ENCODE measurements at places on chromosomes 4 and X. TPM values are rescaled to one million over a fixed set of nuclear protein-coding genes. Genes with fewer than 3 reads are reported as not detected.

The NBDY gene
- total RNA-seq, result 47.9 TPM

DNA sequence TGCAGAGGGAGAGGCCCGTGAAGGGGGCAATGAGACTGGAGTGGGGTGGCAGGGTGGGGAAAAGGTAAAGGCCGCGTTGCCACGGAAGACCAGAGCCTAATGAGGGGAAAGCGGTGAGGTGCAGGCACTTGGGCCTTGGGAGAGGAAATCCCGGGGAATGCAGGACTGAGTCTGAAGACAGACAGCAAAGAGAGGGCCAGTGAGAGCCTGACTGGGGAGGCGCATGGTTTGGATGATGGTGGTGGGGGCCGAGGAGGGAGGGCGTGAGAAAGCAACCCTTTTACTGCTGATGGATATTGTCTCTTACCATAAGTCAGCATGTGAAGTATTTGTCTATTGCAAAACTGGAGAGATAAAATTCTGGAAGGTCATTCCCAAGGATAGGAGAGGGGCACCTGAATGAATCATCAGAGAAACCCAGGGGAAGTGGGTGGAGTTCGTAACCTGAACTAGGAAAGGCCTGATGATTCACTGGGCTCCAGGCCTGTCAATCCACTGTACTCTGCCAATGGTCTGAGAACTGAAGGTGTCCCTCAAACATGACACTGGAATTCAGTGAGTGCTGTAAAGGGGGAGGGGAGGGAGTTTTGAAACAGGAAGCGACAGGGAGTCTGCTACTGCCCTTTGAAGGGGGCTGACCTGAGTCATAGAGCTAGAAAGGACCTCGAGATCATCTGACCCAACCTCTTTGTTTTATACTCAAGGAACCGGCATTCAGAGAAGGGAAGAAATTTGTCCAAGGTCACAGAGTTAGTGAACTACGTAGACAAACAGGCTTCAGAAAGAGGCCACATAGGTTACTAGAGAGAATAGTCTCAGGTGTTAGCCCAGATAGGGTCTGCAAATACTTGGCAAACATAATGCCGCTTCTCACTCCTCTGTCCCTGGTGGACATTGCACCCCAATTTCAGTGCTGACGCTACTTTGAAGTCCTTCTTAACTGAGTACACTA, 52.2 kb downstream of the NALF2 start:
- no peak for DNase-seq

DNA sequence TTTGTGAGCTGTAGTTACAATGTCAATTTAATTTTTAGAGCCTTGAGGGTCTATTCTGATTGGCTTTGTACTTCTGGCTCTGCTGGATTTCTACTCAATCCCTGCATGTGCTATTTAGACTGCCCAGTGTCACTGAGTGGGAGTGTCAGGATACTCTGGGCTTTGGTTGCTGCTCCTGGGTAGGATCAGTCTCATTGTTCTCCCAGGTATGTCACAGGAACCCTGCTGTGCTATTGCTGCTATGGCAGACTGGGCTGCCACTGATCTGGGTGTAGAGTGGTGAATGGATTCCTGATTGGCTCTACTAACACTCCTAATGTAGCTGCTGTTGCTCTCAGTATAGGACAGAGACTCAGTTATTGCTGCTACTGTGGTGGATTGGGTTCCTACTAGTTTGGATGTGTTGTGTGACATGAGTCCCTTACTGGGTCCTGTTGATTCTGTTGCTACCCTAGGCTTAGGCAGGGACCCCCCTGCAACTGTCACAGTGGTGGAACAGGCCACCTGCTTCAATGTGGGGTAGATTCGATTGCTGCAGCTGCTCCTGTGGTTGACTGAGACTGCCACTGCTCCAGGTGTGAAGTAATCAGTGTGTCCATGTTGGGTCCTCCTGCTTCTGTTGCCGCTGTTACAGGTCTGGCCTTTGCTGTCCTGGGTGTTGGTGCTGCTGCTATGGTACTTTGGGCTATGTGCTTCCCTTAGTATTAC, 707.8 kb upstream of the AMOT start:
- no peak for DNase-seq

DNA sequence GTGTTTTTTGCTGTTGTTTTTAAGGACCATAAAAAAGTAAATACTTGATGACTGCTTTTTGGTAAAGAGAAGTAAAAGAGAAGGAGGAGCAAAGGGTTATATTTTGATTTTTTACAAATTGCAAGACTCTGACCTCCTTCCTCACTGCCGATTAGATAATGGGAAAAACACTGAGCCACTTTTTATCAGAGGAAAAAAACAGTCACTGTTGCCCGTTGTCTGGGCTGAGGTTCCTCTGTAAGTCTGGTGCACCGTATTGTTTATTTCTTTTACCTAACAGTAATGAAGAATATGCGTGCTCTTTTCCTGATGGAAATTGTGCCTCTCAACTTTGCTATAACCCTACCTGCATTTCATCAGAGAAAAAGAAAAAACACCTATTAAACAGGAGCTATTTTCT, 178.7 kb upstream of the EMCN start:
- no peak for DNase-seq

The EIF2S3 gene
- 475 TPM for total RNA-seq

GRCh38 chrX:112803060-112803459, 37.6 kb downstream of the AMOT start:
- DNase-seq, result no peak

DNA sequence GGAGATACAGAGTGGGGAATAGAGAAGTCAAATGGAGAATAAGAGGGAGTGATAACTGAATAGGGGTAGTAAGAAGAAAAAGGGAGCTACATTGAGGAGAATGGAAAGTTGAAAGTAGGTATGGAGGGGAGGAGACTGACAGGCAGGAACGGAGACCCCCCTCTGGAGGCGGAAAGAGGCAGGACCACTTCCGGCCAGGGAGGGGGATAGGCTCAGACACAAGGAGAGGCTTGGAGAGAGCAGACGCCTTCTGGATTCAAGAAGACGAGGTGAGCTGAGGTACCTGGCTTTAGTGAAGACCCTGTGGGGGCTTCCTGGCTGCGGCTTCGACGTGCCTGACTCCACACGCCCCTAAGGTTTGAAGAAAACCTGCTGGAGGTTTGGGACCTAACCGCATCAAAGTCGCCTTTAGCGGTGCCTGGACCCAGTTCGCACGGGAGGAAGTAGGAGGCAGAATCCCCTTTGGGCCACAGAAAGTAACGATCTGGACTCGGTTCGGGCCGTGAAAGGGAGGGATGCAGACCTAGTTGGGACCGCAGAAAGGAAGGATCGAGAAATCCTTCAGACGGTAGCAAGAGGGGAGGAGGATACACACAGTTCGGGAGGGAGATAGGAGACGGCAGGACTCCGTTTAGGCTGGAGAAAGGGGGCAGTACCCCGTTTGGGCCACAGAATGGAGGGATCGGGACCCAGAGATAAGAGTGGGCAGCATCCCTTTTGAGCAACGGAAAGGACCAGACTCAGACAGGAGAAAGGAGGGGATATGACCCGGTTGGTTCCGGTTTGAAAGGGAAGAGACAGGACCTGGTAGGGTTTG, at the start of gene TRO:
TSS of gene TRO (plus strand) at position 215 of the 817 bp plus-strand sequence. CDS start 1,423 bp downstream, outside the sequence.
- peak; percentile 53 for DNase-seq

- no peak for DNase-seq
Measured at GRCh38 chr4:4394644-4395043, 7.7 kb downstream of the NSG1 start.

DNA sequence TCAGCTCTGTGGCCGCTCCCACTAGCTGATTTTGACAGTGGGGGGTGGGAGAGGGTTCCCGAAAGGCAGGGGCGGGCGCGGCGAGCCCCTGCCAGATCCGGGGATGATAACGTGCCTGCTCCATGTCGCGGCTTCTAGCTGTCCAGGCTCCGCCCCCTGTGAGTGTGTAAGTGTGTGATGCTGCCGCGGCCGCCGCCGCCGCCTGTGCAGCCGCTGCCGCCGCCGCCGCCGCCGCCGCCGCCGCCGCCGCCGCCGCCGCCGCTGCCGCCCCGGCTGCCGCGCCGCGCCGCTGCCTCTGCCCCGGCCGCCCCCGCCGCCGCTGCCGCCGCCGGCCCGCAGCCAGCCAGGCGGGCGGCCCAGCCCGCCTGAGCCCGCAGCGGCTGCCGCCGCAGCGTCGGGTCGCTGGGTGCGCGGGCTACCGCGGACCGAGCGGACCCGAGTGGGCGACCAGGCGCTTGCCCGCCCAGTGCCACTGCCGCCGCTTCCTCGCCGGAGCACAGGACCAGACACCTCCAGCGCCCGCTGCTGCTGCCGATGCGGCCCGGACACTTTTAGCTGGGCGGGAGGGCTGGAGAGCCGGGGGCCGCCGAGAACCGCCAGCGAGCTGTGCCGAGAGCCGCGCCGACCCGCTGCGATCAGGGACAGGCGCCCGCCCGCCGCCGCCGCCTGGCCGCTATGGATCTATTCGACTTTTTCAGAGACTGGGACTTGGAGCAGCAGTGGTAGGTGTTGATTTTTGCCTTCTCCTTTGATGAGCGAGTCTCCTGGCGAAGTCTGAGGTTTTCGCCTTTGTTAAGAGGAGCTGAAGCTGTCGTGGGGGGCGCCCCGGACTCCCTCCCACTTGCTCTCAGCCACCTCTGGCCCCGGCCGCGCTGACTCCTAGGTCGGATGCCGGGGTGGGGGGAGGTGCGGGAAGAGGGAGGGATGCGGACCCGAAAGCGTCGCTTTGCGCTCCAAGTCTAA, at the start of gene AFF2:
TSS of gene AFF2 (plus strand) at position 195 of the 963 bp plus-strand sequence. CDS start at position 676, 481 bp downstream.
- DNase-seq, result no peak

The SPON2 gene
- total RNA-seq, result 56.4 TPM

The KLHL34 gene
- not detected for total RNA-seq

The FGA gene
- total RNA-seq, result not detected

DNA sequence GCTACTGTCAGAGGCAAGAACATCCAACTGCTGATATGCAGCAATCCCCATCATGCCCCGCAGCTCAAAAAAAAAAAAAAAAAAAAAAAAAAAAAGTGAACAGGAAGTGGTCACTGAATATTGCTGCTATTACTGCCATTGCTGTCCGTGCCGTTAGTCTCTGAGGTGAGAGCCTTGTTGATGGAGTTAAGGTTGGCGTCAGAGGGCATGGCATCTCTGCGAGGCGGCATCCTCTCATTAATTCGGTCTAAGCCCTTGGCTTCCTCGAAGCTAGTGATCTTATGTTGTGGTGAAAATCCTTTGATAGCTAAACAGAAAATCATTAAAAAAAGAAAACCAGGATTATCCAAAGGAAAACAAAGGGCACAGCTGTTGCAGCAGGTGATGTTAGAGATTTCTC, 321.6 kb downstream of the PPP3CA start:
- no peak for DNase-seq

DNA sequence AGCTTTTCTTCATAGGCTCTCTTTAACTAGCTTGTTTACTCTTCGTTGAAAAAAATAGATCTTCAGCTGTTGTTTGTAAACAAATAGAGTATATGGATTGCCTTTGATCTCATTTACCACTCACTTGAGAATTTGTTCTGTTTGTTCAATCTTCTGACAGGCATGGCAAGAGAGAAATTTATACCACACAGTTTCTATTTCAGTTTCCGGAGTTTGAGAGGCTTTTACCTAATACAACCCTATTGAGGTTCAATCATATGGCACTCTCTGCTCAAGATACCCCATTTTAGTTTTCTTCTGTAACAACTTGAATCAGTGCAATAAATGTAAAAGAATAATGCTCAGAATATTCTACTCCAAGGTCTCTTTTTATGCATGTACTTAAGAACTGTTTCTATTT, 148.0 kb downstream of the EMCN start:
- no peak for DNase-seq

The BMX gene
- total RNA-seq, result not detected

GRCh38 chr4:54378461-54378860, 149.4 kb downstream of the PDGFRA start:
- DNase-seq, result no peak

GRCh38 chr4:102129810-102130209, 215.5 kb downstream of the SLC39A8 start:
- no peak for DNase-seq

GRCh38 chrX:54964766-54965497, 29.1 kb downstream of the PFKFB1 start:
- DNase-seq, result no peak

DNA sequence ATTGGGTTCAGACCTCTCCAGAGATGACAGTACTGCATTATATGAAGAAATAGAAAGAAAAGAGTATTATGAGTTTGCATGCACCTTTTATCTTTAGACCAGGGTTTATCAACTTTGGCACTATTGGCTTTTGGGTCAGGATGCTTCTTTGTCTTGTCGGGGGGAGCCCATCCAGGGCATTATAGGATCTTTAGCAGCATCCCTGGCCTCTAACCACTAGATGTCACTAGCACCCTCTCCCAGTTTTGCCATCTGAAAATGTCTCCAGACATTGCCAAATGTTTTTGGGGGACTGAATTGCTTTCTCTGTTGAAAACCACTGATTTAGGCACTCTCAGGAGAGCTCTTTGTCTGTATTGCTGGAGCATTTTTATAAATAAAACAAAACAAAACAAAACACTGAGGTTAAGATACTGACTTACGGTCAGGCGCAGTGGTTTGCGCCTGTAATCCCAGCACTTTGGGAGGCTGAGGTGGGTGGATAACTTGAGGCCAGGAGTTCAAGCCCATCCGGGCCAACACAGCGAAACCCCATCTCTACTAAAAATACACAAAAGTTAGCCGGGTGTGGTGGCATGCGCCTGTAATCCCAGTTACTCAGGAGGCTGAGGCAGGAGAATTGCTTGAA, 23.6 kb downstream of the CA5B start:
- DNase-seq, result no peak

- DNase-seq, result peak; percentile 23
Measured at GRCh38 chrX:107205770-107206696, at the start of the genes DNAAF6 and NUP62CL. DNAAF6 (plus strand) TSS chrX:107206611; CDS start chrX:107212876, 6,265 bp downstream. NUP62CL (minus strand) TSS chrX:107206433; CDS start chrX:107175146, 31,287 bp downstream.

- no peak for DNase-seq
Measured at GRCh38 chrX:39605183-39605582, 492.6 kb downstream of the BCOR start.

Data from mesothelial cell of epicardium (in vitro differentiated cells).